NCI-H69 (cell line): ENCODE measurements at places on chromosomes 1 and 21.

DNA sequence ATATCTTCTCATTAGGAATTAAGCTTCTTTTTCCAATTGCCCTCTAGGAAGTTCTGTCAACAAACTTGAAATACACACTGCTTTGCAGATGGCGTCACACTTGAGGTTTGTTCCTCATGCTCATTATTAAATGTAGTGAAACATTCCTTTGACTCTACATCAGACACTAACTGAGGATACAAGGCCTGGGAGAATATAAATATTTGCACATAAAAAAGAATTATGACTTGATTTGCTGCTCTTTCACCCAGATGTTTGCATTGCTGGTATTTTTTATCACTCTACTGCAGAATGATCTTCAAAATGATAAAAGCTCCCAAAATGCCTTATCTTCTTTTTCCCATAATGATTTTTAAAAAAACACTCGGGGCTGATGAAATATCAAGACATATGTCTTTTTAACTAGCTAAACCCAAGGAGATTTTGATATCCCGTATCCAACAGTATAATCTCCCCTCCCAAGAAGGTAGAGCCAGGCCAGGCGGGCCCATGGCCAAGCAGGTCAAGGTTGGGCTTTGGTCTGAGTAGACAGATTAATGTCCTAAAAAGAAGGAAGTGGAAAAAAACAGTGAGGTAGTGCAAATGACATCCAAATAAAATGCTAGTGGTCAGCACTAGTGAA, 264.6 kb downstream of the HHIPL2 start:
- DNase-seq: peak; percentile 31

DNA sequence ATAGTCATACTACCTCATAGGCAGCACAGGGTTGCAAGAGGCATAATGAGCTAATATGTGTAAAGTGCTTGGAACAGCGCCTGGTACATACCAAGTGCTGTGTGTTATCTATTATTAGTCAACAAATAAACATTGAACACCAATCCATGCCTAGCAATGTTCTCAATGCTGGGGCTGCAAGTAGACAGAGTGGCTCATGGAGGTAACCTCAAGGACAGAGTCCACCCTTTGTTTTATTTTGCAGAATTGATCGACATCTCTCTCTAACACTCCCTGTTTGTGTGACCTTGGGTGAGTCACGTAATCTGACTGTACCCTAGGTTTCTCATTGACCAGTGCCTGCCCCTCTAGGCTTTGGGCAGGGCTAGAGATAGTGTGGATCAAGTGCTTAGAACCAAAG, 164.0 kb upstream of the KLHDC7A start:
- no peak for DNase-seq

DNA sequence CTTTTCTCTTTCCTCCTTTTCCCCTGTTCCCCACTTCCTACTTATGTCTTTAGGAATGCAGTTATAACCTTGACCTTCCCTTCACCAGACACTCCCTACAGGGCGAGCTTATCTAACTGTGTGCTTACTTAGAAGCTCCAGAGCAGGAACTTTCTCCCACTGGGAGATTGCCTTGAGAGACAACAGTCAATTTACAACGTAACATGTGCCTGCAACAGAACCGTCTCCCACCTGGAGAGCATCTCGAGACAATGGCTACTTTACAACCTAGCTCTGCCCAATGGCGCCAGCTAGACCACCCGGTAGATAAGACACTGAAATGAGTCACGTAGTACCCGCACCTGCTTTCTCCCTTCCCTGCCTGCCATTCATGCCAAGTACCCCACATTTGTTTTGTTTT, 16.7 kb downstream of the HMGN1 start:
- no peak for DNase-seq

- no peak for DNase-seq
Measured at GRCh38 chr1:45013551-45014209, 1.6 kb downstream of the UROD start.

GRCh38 chr21:41445465-41445862, 19.4 kb downstream of the MX1 start:
- DNase-seq: no peak

GRCh38 chr1:41576620-41577019, 92.1 kb upstream of the EDN2 start:
- DNase-seq: no peak

GRCh38 chr1:210129092-210129491, 103.5 kb upstream of the SERTAD4 start:
- no peak for DNase-seq
